Gastroesophageal sphincter (tissue), 4 donors: ENCODE measurements at places on chromosomes 5 and 9. TPM values are rescaled to one million over a fixed set of nuclear protein-coding genes. Genes with fewer than 3 reads are reported as not detected.

DNA sequence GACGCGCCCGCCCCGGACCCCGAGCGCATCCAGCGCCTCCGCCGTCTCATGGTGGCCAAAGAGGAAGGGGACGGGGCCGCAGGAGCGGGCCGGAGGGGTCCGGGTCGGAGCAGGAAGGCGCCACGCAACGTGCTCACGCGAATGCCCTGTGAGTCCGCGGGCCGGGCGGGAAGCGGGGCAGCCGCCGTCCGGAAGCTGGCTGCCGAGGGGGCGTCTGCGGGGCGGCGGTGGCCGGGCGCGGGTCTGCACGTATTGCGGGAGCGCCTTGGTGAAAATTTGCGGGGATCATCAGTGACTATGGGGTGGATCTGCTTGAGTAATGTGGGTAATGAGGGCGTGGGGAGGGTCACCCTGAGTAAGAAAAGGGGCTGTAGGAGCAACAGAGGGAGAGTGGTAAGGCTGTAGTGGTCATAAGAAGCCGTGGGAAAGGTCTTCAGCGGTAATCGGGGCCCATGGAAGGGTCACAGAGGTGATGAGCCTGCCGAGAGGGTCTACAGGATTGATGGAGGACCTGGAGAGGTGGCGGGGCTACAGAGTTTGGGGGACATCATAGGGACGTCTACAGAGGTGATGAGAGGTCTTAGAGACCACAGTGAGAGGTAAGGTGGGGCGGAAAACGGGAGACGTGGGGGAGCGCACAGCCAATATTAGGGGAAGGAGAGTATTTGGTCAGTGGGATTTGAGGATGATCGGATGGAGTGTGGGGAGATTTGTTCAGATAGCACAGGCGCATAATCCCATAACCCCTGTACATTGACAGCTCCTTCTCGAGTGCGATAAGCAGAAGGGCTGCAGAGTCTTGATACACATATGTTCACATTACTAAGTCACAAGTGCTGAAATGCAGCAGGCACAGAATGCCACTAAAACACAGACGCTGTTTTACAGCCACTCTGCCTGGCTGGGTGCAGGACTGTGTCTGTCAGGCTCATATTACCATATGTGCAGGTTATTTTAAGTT lies 819 bp downstream of the LSM11 start:
- ATAC-seq: peak; percentile 12
- H3K4me3 ChIP-seq: peak overlapping the region; percentile 89
- H3K4me1 ChIP-seq: peaks cover 58% of the 10 kb centered on the region

PLPP7 gene
- 12.9 TPM for total RNA-seq

AGPAT2 gene
- 28.8 TPM for total RNA-seq

GRCh38 chr5:17737092-17737491 lies 102.8 kb downstream of the TAF11L14 start:
- no peak overlapping the region for H3K27ac ChIP-seq
- H3K4me3 ChIP-seq: no peak overlapping the region
- no peaks in the 10 kb centered on the region for H3K27me3 ChIP-seq

- no peaks in the 10 kb centered on the region for H3K36me3 ChIP-seq
- no peak overlapping the region for H3K27ac ChIP-seq
- no peaks in the 10 kb centered on the region for H3K4me1 ChIP-seq
- no peaks in the 10 kb centered on the region for H3K27me3 ChIP-seq
- no peak for ATAC-seq
Measured at GRCh38 chr9:83588256-83588655, 34.7 kb upstream of the IDNK start.

GRCh38 chr9:114761523-114761922 lies 44.3 kb downstream of the TNFSF15 start:
- no peaks in the 10 kb centered on the region for H3K36me3 ChIP-seq
- no peak overlapping the region for H3K4me3 ChIP-seq
- H3K4me1 ChIP-seq: no peaks in the 10 kb centered on the region

GRCh38 chr5:126104951-126105350 lies 318.3 kb upstream of the GRAMD2B start:
- H3K4me3 ChIP-seq: no peak overlapping the region
- ATAC-seq: no peak
- H3K27ac ChIP-seq: no peak overlapping the region
- H3K27me3 ChIP-seq: no peaks in the 10 kb centered on the region
- no peaks in the 10 kb centered on the region for H3K36me3 ChIP-seq

CYLC2 gene
- total RNA-seq: not detected

- no peaks in the 10 kb centered on the region for H3K4me1 ChIP-seq
- ATAC-seq: no peak
- no peaks in the 10 kb centered on the region for H3K36me3 ChIP-seq
- H3K4me3 ChIP-seq: no peak overlapping the region
- H3K27ac ChIP-seq: no peak overlapping the region
Measured at GRCh38 chr5:169303119-169303515, 2.2 kb upstream of the SLIT3 start.

SLCO6A1 gene
- total RNA-seq: not detected

DNA sequence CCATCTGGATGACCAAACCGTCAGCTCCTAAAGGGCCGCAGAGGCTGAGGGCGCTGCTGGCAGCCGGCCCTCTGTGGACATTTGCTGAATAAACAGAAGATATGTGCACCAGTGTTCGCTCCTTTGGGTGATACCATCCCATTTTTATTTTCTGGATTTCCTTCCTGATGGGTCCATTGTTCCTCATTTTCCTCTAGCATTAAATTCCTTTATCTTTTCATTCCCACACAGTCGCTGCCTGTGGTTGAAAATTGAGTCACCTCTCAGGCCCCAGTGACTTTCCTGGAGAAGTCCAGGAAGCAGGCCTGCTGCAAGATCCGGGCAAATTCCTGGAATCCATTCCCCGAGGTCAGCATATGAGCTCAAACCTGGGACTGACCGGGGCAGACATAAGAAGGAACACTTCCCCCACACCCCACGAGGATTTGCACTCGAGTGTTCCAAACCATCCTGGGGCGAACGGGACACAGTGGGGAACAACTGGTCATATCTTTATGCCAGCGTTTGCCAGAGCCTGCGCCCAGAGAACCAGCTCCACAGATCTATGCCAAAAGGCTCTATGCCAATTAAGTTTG lies 86.7 kb upstream of the PCA3 start:
- H3K27ac ChIP-seq: no peak overlapping the region
- H3K4me1 ChIP-seq: peaks cover 14% of the 10 kb centered on the region
- no peak overlapping the region for H3K4me3 ChIP-seq
- H3K27me3 ChIP-seq: no peaks in the 10 kb centered on the region
- H3K36me3 ChIP-seq: no peaks in the 10 kb centered on the region
- peak; percentile 76 for ATAC-seq

PHYKPL gene
- total RNA-seq: 37.3 TPM

ZDHHC11B gene
- total RNA-seq: 14.3 TPM

DNA sequence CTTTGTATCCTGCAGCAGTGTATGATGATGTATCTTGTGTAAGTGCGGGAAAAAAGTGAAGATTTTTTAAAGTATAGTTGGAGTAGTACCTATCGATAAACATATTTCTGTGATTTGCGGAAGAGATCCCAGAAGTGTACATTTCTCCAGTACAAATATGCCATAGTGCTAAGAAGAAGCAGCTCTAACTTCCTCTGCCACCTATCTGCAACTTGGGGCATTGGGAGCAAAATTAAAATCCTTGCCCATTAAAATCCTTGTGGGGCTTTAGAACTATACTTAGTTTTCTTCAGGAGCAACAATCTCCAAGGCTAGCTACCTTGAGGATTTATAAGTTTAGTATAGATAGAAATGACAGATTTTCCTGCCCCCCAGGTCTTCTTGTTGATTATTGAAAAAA lies 123.7 kb downstream of the VCAN start:
- H3K27ac ChIP-seq: no peak overlapping the region
- no peaks in the 10 kb centered on the region for H3K4me1 ChIP-seq
- ATAC-seq: no peak
- no peaks in the 10 kb centered on the region for H3K27me3 ChIP-seq
- no peak overlapping the region for H3K4me3 ChIP-seq

GRCh38 chr9:33465096-33465495 lies 8.6 kb downstream of the NOL6 start:
- ATAC-seq: no peak
- no peaks in the 10 kb centered on the region for H3K27me3 ChIP-seq
- H3K4me1 ChIP-seq: no peaks in the 10 kb centered on the region
- H3K36me3 ChIP-seq: peaks cover 96% of the 10 kb centered on the region
- no peak overlapping the region for H3K4me3 ChIP-seq
- no peak overlapping the region for H3K27ac ChIP-seq

DNA sequence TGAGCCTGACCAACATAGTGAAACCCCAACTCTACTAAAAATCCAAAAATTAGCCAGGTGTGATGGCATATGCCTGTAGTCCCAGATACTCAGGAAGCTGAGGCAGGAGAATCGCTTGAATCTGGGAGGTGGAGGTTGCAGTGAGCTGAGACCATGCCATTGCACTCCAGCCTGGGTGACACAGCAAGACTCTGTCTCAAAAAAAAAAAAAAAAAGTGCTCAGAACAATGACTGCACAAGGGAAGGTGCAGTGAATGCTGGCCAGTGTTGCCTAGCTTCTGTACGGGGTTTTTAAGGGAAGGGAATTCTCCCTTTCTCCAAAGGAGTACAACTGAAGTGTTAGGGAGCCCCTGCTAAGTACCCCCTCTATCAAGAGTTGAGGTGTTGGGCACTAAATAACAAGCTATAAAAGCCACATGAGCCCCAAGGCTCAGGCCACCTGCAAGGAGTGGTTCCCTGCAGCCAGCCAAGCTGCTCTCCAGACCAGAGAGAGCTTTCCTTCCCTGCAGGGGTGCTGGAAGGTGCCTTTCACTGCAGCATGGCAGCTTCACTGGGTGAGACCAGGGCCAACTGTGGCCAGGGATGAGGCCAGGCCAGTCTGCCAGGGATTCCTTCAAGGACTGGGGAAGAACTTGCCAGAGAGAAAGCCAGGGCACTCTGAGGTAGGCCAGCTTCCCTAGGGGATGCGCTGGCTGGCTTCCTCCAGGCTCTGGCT lies 14.8 kb downstream of the GADD45G start:
- H3K4me3 ChIP-seq: no peak overlapping the region
- H3K4me1 ChIP-seq: peaks cover 21% of the 10 kb centered on the region
- no peaks in the 10 kb centered on the region for H3K36me3 ChIP-seq
- no peak for ATAC-seq
- H3K27me3 ChIP-seq: no peaks in the 10 kb centered on the region
- H3K27ac ChIP-seq: peak overlapping the region; percentile 84

HK3 gene
- total RNA-seq: 5.5 TPM

ISL1 gene
- not detected for total RNA-seq

- H3K27me3 ChIP-seq: no peaks in the 10 kb centered on the region
- no peaks in the 10 kb centered on the region for H3K36me3 ChIP-seq
- no peak overlapping the region for H3K27ac ChIP-seq
- ATAC-seq: no peak
- H3K4me3 ChIP-seq: no peak overlapping the region
Measured at GRCh38 chr9:134399435-134400056, 73.3 kb downstream of the RXRA start.

SOHLH1 gene
- total RNA-seq: not detected

BTNL8 gene
- total RNA-seq: 1.1 TPM

PCDHGB1 gene
- 4.3 TPM for total RNA-seq

DNA sequence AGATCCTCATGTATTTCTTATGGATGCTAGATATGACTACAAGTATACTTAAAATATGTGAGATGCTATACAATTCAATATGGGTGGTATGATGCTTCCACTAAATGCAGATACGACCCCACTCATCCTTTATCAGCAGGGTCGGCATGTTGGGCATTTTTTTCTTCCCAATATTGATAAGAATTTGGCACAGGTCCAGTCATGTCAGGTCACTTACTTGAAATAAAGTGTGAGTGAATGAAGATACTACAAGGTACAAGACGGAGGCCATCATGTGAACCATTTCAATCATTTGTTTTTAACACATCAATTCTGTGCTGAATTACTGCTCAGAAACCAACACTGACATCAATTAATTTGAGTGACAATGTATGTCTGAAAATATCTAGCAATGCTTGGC lies 146.9 kb upstream of the GNA14 start:
- H3K4me3 ChIP-seq: no peak overlapping the region
- peaks cover 15% of the 10 kb centered on the region for H3K36me3 ChIP-seq
- no peak for ATAC-seq

DNA sequence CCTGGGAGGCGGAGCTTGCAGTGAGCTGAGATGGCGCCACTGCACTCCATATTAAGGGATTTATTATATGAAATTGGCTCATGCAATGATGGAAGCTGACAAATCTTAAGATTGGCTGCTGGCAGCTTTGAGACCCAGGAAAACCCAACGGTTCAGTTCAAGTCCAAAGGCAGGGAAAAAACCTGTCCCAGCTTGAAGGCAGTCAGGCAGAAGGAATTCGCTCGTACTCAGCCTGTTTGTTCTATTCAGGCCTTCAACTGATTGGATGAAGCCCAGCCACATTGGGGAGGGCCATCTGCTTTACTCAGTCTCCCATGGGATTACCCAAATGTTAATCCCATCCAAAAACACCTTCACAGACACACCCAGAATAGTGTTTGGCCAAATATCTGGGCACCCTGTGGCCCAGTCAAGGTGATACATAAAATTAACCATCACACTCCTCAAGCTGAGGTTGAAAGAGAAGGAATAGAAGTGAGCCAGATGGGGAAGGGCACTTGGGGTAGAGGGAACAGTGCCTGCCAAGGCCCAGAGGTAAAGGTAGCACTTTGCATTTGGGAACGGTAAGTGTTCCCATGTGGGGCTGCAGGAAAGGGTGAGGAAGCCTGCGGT lies 8.5 kb upstream of the ORM1 start:
- H3K36me3 ChIP-seq: no peaks in the 10 kb centered on the region
- H3K4me1 ChIP-seq: no peaks in the 10 kb centered on the region
- no peak overlapping the region for H3K27ac ChIP-seq
- ATAC-seq: no peak
- no peaks in the 10 kb centered on the region for H3K27me3 ChIP-seq

GRCh38 chr5:93582677-93583438 lies at the start of gene NR2F1:
Gene NR2F1, plus strand, starts transcription at chr5:93583222. Its CDS starts 1,802 bp downstream, at chr5:93585024.
- H3K4me3 ChIP-seq: peak within 1 kb of the TSS; percentile 74
- H3K27ac ChIP-seq: peak within 1 kb of the TSS; percentile 91
- H3K27me3 ChIP-seq: peaks cover 15% of the 10 kb centered on the region
- H3K4me1 ChIP-seq: peaks cover 59% of the 10 kb centered on the region

ACTBL2 gene
- 0.13 TPM for total RNA-seq

HEMGN gene
- not detected for total RNA-seq

GRCh38 chr9:94875300-94876020 lies 149.0 kb downstream of the AOPEP start:
- no peak overlapping the region for H3K27ac ChIP-seq
- H3K4me3 ChIP-seq: no peak overlapping the region
- peaks cover 32% of the 10 kb centered on the region for H3K4me1 ChIP-seq
- no peaks in the 10 kb centered on the region for H3K36me3 ChIP-seq
- ATAC-seq: no peak
- no peaks in the 10 kb centered on the region for H3K27me3 ChIP-seq

PCDHB2 gene
- total RNA-seq: 1.9 TPM

DNA sequence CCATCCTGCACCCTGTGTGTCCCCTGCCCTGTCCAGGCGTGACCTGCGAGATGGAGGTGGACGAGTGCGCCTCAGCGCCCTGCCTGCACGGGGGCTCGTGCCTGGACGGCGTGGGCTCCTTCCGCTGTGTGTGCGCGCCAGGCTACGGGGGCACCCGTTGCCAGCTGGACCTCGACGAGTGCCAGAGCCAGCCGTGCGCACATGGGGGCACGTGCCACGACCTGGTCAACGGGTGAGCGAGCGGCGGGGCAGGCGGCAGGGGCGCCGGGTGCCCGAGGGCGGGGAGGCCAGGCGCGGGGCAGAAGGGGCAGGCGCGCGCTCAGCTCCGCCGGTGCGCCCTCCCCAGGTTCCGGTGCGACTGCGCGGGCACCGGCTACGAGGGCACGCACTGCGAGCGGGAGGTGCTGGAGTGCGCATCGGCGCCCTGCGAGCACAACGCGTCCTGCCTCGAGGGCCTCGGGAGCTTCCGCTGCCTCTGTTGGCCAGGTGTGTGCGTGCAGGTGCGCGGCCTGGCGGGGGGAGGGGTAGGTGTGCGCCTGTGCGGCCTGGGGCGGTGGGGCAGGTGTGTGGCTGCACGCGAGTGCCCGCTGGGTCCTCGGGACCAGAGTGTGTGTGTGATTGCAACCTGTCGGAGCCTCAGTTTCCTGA lies 10.0 kb downstream of the CRB2 start:
- H3K4me3 ChIP-seq: no peak overlapping the region
- H3K27ac ChIP-seq: no peak overlapping the region

PCDHAC1 gene
- 0.54 TPM for total RNA-seq
